ENCODE measurements at places on chromosomes 12 and 14. TPM values are rescaled to one million over a fixed set of nuclear protein-coding genes. Genes with fewer than 3 reads are reported as not detected.

DNA sequence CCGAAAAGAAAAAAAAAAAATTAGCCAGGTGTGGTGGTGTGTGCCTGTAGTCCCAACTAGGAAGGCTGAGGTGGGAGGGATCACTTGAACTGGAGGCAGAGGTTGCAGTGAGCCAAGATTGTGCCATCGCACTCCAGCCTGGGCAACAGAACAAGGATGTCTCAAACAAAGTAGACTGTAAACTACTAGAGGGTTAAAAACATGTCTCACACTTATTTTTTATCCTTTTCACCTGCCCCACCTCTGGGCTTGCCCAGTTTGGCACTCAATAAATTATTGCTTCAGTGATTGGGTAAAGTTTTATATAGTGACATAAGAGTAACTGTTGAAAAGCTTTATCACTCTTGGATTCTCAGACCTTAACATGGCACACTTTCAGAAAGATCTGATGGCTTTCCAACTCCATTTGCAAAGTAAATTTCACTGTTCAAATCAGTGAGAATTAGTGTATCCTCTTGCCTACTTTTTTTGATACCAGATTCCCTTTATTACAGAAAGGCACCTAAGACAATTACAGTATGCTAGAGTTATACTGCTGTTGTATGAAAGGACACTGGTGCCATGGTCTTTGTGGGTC, 56.3 kb upstream of the NPFF start:
- DNase-seq = no peak

CACNB3 gene
- 25.8 TPM for polyA plus RNA-seq

DNA sequence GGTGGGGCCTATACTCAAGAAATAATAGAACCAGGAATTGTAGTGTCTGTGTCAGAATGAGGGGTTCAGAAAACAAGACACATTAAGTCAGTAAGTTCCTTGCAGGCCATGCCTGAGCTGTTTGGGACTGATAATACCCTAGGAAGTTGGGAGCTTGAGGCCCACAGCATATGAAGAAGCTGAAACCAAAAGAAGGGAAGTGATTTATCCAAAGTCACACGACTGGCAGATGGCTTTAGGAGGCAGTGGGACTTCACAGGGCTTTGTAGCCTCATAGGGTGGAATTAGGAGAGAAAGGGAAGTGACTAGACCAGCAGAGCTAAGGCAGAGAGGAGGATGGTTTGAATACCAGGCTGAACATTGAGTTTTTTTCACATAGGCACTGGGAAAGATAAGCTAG, 56.6 kb upstream of the SRSF5 start:
- no peak for DNase-seq

GRCh38 chr14:30420515-30420914, 138.4 kb upstream of the G2E3 start:
- no peak for DNase-seq

DNA sequence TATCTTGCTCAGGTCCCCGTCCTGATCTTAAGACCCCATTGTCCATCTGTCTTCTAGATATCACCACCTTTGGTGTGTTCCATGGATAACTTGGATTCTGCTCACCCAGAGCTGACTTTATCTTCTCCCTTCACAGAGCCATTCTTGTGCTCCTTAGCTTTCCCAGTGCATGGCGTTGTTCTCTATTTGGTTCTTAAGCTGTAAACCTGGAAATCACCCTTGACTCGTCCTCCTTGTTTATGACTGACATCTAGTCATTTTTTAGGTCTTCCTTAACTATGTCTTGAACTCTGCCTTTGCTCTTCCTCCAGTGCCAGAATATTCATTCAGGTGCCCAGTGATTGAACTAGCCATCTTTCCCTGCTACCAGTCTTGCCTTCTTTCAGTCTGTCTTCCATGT, 11.7 kb downstream of the STK38L start:
- no peak for DNase-seq

Data from A549 (cell line).